Renal pelvis (tissue), 12 donors: ENCODE measurements at places on chromosomes 1 and 21.

- peak; percentile 63 for DNase-seq
These were observed 38.3 kb downstream of the LRRN2 start for GRCh38 chr1:204647114-204647804.

DNA sequence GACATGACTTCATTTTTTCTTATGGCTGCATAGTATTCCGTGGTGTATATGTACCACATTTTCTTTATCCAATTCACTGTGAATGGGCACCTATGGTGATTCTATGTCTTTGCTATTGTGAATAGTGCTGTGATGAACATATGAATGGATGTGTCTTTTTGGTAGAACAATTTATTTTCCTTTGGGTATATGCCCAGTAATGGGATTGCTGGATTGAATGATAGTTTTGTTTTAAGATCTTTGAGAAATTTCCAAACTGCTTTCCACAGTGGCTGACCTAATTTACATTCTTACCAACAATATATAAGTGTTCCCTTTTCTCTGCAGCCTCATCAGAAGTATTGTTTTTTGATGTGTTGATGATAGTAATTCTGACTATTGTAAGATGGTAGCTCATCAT lies 361.7 kb upstream of the SGIP1 start:
- no peak for DNase-seq

GRCh38 chr1:222284466-222284865 lies 263.4 kb downstream of the HHIPL2 start:
- DNase-seq, result no peak

GRCh38 chr1:227764019-227764391 lies 28.8 kb downstream of the SNAP47 start:
- no peak for DNase-seq

DNA sequence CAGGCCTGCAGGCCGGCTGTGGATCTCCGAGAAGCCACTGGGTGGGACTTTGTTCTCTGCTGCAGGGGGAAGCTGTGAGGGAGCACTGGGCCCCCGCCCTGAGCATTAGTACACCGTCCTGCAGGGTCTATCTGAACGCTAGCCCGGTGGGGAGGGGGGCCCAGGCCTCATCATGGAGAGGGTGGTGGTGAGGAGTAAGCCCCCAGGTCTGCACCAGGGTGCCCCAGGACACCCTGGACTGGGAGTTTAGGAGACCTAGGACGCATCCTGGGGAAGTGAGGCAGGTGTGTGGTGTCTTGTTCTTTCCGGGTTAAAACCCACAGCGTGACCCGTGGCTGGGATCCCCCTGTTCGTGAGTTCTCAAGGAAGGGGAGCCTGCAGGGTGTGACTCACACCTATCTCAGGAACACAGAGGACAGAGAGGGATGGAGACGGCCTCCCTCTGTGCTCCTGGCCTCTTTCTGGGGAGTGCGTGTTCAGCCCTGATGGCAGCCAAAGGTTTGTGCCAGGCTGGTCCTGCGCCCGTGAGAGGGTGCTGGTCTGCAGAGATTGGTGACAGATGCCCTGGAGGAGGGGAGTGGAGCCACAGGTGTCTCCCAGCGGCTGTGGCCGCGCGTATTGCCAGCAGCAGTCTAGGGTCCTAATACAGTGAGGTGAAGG lies 44.8 kb downstream of the AGPAT3 start:
- no peak for DNase-seq

DNA sequence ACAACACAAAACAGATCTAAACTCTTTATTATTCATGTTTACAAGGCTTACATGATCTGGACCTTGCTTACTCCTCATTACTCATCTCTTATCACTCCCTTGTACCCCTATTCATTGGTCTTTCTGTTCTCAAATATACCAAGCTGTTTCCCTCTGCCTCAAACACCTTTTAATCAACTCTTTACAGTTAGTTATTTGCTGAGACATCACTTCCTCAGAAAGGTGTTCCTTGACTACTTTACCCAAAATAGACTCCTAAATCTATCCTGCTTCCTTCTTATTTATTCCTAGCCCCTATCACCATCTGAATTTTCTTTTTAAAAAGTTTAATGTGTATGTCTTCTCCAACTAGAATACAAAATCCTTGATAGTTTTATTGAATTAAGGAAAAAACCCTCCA lies 100.6 kb upstream of the SLFNL1 start:
- no peak for DNase-seq

DNA sequence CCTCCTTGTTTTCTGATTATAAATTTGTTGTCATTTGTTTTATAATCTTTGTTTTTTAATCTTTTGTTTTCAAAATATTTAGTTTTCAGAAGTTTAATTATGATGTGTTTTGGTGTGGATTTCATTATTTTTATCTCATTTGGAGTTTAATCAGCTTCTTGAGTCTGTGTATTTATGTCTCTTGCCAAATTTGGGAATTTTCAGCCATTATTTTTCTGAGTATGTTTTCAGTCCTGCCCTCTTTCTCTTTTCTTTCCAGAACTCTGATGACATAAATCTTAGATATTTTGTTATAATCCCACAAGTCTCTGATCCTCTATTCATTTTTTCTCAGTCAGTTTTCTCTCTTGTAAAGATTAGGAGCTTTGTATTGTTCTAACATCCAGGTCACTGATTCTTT lies 89.8 kb downstream of the RHOU start:
- no peak for DNase-seq

DNA sequence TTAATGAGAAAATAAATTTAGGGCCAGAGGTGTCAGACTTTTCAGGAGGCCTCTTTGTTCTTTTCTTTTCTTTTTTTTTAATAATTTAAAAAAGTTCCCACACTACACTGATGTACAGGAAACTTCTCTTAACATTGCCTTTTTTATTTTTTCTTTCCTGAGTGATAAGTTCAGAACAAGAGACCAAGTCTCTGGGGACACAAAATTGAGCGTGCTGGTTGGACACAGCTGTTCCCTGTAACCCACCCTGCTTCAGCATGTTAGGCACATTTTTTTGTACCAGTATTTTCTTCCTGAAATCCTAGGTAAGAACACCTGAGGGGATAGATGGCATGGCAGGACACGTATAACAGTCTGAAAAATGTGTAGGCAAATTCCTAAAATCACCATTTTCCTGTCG lies 50.1 kb downstream of the PBX1 start:
- DNase-seq, result no peak

DNA sequence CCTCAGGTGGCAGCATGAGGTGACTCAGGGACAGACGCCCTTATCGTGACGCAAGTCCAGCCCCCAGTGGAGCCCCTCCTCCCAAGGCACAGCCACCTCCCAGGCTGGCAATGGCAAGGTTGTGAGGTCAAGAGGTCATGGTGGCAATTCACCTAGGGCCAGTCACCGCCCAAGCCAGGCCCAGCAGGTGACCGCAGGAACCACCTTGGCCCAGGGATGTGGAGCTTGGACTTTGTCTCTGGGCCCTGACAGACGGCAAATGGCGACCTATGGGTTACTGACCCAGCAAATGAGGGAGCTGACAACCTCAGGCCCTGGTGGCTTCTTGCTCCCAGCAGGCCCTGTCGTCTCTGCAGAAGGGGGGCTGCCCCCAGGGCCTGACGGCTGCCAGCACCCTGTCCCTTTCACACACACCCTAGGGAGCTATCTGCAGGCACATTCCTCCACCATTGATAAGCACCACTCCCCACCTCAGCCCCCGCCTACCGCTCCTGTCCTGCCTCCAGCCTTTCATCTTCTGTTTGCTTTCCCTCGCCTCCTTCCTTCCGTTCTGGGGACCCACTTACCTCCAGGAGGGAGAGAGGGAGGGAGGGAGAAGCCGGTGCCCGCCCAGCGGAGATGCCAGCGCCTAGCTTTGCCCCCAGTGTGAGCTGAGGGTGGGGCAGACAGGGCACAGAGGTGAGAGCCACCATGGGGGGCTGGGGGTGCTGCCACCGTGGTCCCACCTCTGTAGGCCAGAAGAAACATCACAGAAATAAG lies 12.1 kb downstream of the EPHA2 start:
- DNase-seq, result no peak

DNA sequence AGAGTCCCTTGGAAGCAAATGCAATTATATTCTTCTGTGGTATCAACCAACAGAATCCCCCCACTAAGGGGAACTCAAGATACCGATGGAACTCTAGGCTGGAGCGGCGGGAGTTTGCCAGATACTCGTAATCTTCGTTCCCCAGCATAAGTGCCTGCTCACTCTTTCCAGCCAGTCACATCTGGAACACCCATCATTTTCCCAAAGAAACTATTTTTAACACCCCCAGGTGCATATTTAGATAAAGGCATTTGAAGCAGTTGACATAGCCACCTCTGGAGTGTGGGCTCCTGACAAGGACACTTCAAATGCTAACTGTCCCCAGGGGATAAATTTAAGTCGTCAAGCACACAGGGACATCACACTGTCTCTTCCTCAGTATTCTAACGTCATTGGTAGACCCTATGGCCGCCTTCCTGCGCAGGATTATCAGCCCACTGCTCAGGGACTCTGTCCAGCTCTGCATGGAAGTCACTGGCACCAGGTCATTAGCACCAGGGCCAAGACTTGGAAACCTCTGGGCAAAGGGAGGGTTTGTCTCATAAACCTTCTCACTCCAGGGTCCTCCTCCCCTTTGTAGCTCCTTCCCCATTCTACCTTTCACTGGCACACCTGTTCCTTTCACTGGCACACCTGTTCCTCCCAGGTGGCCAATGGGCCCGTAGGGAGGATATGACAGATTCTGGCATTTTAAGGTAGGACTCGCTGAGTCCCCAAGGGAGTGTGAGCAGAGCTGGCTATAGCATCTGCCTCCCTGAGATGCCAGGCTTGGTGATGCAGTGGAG lies 48.8 kb downstream of the H3-3A start:
- no peak for DNase-seq

- DNase-seq, result no peak
These were observed 4.8 kb upstream of the COL6A1 start for GRCh38 chr21:45976701-45977311.

DNA sequence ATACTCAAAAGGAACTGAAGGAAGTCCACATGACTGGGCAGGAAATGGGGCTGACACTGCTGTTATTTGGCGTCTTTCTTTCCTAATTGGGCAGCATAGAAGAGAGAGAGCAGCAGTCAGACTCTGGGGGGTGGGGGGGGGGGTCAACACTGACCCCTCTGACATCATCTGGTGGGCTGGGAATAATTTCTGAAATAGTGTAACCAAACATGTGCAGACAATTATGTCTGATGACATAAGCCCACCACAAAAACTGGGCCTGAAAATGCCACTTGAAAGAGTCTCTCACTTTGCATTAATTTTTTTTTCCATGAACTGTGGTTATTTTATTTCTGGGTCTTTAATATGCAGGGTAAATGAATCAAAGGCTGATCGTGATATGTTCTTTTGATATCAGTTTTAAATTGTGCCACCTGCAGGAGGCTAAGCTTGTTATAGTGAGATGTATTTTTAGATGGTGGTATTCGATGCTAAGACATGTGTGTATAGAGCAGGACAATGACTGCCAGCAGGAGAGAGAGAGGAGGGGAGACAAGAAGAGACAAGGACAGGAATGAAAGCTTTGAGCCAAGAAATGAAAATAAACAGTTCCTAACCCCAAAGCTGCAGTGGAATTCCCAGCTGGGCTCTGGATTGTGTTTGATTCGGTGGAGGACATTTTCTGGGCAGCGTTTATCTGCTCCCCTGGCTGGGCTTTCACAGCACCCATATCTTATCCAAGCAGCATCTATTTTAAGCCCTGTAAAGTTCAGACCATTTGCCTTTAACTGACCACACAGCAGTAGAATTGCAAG lies 264.7 kb downstream of the PBX1 start:
- no peak for DNase-seq

DNA sequence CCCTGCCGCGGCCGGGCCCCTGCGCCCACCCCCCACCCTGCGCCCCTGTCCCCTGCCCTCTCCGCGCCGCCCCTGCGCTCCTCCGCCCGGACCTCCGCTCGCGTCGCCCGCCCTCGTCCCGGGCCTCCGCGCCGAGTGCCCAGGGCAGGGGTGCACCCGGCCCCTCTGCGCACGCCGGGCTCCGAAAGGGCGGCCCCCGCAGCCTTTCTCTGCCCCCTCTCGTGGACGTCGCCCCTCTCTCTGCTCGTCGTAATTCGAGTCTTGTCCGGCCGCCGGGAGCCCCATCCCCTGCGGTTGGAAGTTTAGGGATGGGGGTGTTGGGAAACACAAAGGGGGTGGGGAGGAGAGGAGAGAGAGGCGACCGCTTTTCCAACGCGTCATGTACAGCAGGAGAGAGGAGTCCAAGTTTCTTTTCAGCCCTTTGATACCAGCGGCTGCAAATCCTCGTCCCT lies 407 bp downstream of the GALNT2 start:
- DNase-seq, result peak; percentile 39

- no peak for DNase-seq
These were observed 9.2 kb upstream of the GALE start for GRCh38 chr1:23809751-23810171.

- DNase-seq, result no peak
These were observed 105.5 kb downstream of the HHAT start for GRCh38 chr1:210434223-210434622.

GRCh38 chr1:28143496-28144202 lies 32.8 kb downstream of the PTAFR start:
- no peak for DNase-seq

- DNase-seq, result no peak
These were observed 142.1 kb upstream of the ARHGEF16 start for GRCh38 chr1:3312310-3312897.

DNA sequence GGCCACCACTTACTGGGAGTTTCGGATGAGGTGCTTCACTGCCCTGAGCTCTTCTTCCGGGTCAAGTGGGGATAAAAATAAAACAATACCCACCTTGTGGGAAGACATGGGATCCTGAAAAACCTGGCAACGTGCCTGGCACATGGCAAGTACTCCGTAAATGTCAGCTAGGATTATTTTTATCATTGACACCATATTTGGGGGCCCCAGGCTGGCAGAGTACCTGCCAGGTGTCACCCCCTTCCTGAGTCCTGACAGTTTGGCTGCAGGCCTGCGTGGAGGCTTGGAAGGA lies 9.2 kb upstream of the EPHA2 start:
- no peak for DNase-seq

DNA sequence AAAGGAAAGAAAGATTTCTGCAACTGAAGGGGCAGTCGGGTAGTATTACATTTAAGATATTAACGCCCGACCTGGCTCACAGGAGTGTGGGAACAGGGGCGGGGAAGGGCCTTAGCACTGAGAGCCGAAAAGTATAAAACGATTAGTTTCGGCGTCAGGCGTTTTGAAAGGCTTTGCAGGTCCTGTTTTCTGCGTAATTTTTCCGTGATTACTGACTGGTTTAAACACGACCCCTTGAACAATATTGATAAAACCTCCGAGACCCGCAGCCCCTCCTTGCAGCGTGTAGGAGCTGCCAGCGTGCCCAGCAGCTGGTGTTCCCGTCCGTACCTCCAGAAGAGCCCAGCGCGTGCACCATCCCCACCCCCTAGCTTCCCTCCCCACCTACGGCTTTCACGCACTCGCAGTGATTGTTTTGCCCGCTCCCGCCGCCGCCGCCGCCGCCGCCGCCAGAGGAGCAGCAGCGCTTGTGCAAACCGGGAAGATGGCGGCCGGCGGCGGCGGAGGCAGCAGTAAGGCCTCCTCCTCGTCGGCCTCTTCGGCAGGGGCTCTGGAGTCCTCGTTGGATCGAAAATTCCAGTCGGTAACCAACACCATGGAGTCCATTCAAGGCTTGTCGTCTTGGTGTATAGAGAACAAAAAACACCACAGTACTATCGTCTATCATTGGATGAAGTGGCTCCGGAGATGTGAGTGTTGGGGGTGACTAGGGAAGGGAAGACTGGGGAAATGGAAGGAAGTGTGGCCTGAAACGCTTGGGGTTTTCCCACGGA lies 470 bp downstream of the RPRD2 start:
- DNase-seq, result peak; percentile 82

GRCh38 chr1:202661136-202661845 lies 49.0 kb downstream of the SYT2 start:
- no peak for DNase-seq
